Stimulated activated CD4-positive, alpha-beta T cell treated with anti-CD3 and anti-CD28 coated beads, Interleukin-1b, Interleukin-23, amount 100 ng/mL, for 48 hours (primary cell): ENCODE measurements at places on chromosomes 16 and 17.

- DNase-seq: no peak
These were observed 20.3 kb upstream of the CALB2 start for GRCh38 chr16:71338193-71338592.

- no peak for DNase-seq
These were observed 16.0 kb upstream of the CCL17 start for GRCh38 chr16:57388359-57389086.

GRCh38 chr16:88940862-88941817 is 35.9 kb downstream of the CBFA2T3 start:
- DNase-seq: no peak

GRCh38 chr17:14101976-14102375 is 32.7 kb downstream of the COX10 start:
- DNase-seq: no peak
